A549 treated with Hydrocortisone at 1 μM for 4 hours (cell line): ENCODE measurements at places on chromosomes 4 and X. TPM values are rescaled to one million over a fixed set of nuclear protein-coding genes. Genes with fewer than 3 reads are reported as not detected.

The MAGEE2 gene
- not detected in 5 replicates for total RNA-seq

The ITIH6 gene
- not detected in 5 replicates for total RNA-seq

The FRG2 gene
- 0.07 to 0.08 TPM in 2 of 5 replicates, not detected in the others for total RNA-seq

The SSX4 gene
- total RNA-seq: not detected in 5 replicates

The NAP1L2 gene
- 0.76 to 1.3 TPM (median 1.0 TPM) in 5 replicates for total RNA-seq

The SLC6A8 gene
- total RNA-seq: 10.0 to 14.5 TPM (median 12.6 TPM) in 5 replicates

The STK26 gene
- total RNA-seq: 8.3 to 12.9 TPM (median 10.1 TPM) in 5 replicates

The PCSK1N gene
- 12.9 to 50.9 TPM (median 44.9 TPM) in 5 replicates for total RNA-seq

The L1CAM gene
- 16.9 to 22.0 TPM (median 19.7 TPM) in 5 replicates for total RNA-seq

The CT55 gene
- not detected in 5 replicates for total RNA-seq

The SSX2 gene
- total RNA-seq: not detected in 5 replicates

The NBDY gene
- total RNA-seq: 48.7 to 59.8 TPM (median 53.0 TPM) in 5 replicates

The ANXA10 gene
- total RNA-seq: 2.6 to 3.5 TPM (median 2.7 TPM) in 5 replicates

The SH3TC1 gene
- 19.8 to 27.9 TPM (median 23.4 TPM) in 5 replicates for total RNA-seq

The RHOXF2 gene
- total RNA-seq: not detected in 5 replicates

The GPR119 gene
- total RNA-seq: not detected in 5 replicates

The USP9X gene
- 26.6 to 40.0 TPM (median 29.9 TPM) in 5 replicates for total RNA-seq

The DCHS2 gene
- 0.01 TPM in 1 of 5 replicates, not detected in the others for total RNA-seq

The PGAM4 gene
- total RNA-seq: 0.17 to 0.37 TPM (median 0.22 TPM) in 4 of 5 replicates, not detected in the other

The HPSE gene
- total RNA-seq: 1.2 to 1.7 TPM (median 1.4 TPM) in 5 replicates

The TMPRSS11F gene
- total RNA-seq: not detected in 5 replicates

The ANXA3 gene
- 60.0 to 74.2 TPM (median 65.4 TPM) in 5 replicates for total RNA-seq

The HEPH gene
- not detected in 5 replicates for total RNA-seq

The PRSS12 gene
- 0.14 to 0.24 TPM (median 0.15 TPM) in 5 replicates for total RNA-seq

The HTN1 gene
- not detected in 5 replicates for total RNA-seq

The GTPBP6 gene
- 37.8 to 51.1 TPM (median 49.8 TPM) in 5 replicates for total RNA-seq

The ARHGAP6 gene
- 0.05 TPM in 1 of 5 replicates, not detected in the others for total RNA-seq

The NXF2 gene
- total RNA-seq: not detected in 5 replicates

The GPR173 gene
- total RNA-seq: 0.02 TPM in 1 of 5 replicates, not detected in the others

The KDR gene
- 0.06 to 0.26 TPM (median 0.10 TPM) in 5 replicates for total RNA-seq

The TLR10 gene
- 0.03 TPM in 2 of 5 replicates, not detected in the others for total RNA-seq

The CAMK2D gene
- total RNA-seq: 12.8 to 21.1 TPM (median 14.4 TPM) in 5 replicates

The MAGEA2B gene
- total RNA-seq: 0.07 to 0.10 TPM in 2 of 5 replicates, not detected in the others

The OPN1MW2 gene
- total RNA-seq: not detected in 5 replicates

The ATP2B3 gene
- 0.05 to 0.31 TPM (median 0.12 TPM) in 5 replicates for total RNA-seq

The CFP gene
- total RNA-seq: 0.17 to 0.89 TPM (median 0.64 TPM) in 5 replicates
